ENCODE measurements at places on chromosomes 12 and 14. TPM values are rescaled to one million over a fixed set of nuclear protein-coding genes. Genes with fewer than 3 reads are reported as not detected.

The ZFHX2 gene
- 1.4 TPM for total RNA-seq

The TRHDE gene
- not detected for total RNA-seq

The ZFP36L1 gene
- total RNA-seq, result 103 TPM

The CLEC7A gene
- total RNA-seq, result not detected

The IL31 gene
- not detected for total RNA-seq

The COL2A1 gene
- total RNA-seq, result 200 TPM

The OR4E2 gene
- not detected for total RNA-seq

The LPCAT3 gene
- 155 TPM for total RNA-seq

The ZC2HC1C gene
- total RNA-seq, result 2.5 TPM

The TAS2R10 gene
- total RNA-seq, result 0.30 TPM

The DTX3 gene
- 20.4 TPM for total RNA-seq

The TESPA1 gene
- not detected for total RNA-seq

The PPP1R36 gene
- 2.9 TPM for total RNA-seq

The PITPNM2 gene
- total RNA-seq, result 10.6 TPM

The TMTC2 gene
- total RNA-seq, result 2.7 TPM

The WSCD2 gene
- not detected for total RNA-seq

The CRADD gene
- 29.2 TPM for total RNA-seq

The HCAR3 gene
- total RNA-seq, result 0.32 TPM

The PELI2 gene
- 8.1 TPM for total RNA-seq

The CACNA1C gene
- total RNA-seq, result 0.05 TPM

The KRT77 gene
- total RNA-seq, result not detected

The TAS2R42 gene
- not detected for total RNA-seq

The TOMM20L gene
- 1.2 TPM for total RNA-seq

The BCAT1 gene
- total RNA-seq, result 391 TPM

The ASPG gene
- not detected for total RNA-seq

The VPS29 gene
- 127 TPM for total RNA-seq

The TMPRSS12 gene
- total RNA-seq, result not detected

The AKAP3 gene
- total RNA-seq, result 1.6 TPM

The EML1 gene
- 7.2 TPM for total RNA-seq

The RFX4 gene
- not detected for total RNA-seq

The PRR4 gene
- 8.4 TPM for total RNA-seq

The GALNT16 gene
- 3.2 TPM for total RNA-seq

The NYNRIN gene
- 5.9 TPM for total RNA-seq

The KRT73 gene
- not detected for total RNA-seq

The AHNAK2 gene
- total RNA-seq, result 0.77 TPM

The SLC22A17 gene
- 3.7 TPM for total RNA-seq

The KCTD10 gene
- 40.2 TPM for total RNA-seq

The NINJ2 gene
- 6.5 TPM for total RNA-seq

Measured in Caco-2 (cell line).